ENCODE measurements at places on chromosomes 5 and 9.

GRCh38 chr9:92057226-92057625 is 58.0 kb downstream of the SPTLC1 start:
- DNase-seq: no peak

DNA sequence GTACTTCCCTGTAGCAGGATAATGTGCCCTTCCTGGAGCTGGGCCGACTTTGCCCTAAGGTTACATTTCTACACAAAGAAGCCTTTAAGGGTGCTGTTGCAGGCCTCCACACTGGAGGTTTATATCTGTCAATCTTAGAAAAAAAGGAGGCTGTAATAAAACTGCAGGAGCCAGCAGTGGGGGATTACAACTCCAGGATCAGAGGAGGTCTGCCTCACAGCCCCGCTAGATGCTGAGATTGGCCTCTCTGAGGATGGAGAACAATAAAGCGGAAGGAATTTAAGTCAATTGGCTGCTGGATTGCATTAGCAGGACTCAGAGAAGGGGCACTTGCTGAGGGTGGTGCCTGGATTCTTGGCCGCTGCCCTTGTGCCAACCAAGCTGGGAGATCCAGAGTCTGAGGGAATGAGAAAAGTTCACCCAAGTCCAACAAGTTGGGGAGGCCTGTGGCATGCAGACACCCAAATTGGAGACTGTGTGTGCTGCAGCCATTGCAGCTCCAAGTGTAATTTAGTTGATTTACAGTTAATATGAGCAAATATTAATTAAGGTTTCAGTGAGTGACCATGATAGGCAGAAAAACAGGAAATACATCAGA is 99.0 kb upstream of the SSBP2 start:
- no peak for DNase-seq

GRCh38 chr5:59330680-59331079 is 562.8 kb downstream of the PDE4D start:
- no peak for DNase-seq

DNA sequence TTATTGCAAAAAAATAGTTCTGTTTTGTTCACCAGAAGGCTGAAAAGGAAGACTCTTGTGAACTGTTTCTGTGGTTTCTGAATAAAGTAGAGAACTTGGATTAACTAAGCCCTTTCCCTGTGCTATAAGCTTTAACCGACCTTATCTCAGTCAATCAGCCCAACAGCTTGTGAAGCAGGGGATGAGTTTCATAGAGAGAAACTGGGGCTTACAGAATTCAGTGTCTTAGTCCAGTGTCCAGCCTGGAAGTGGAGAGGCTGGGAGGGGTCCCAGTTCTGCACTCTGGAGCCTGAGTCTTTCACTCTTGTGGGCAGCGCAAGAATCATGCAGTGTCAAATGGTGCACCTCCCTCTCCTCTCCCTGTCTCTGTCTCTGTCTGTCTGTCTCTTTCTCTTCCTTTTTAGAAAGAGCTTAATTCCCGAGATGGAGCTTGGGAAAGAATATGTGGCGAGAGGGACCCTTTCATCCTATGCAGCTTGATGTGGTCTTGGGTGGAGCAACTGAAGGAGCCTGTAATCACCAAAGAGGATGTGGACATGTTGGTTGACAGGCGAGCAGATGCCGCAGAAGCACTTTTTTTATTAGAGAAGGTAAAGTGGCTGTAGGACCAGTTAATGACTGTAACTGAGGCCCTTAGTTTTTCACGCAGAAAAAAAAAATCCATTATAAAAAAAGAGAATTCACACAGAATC is 17.0 kb downstream of the PTPDC1 start:
- DNase-seq: no peak

DNA sequence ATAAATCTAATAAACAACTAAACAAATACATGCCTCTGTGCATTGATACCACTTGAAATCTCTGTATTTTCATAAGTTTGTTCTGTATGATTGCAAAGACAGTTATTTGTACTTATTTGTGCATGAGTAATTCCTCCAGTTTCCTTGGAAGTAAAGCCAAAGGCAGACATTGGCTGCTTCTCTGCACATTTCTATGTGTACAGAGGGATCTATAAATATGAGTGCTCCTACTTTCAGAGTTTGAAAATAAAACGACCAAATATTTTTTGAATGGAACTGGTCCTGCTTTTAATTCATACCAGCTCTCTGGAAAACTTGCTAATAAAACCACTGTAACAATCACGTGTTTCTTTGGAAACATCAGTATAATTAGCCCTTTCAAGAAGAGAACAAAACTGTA is 306.5 kb downstream of the MAN2A1 start:
- DNase-seq: no peak

DNA sequence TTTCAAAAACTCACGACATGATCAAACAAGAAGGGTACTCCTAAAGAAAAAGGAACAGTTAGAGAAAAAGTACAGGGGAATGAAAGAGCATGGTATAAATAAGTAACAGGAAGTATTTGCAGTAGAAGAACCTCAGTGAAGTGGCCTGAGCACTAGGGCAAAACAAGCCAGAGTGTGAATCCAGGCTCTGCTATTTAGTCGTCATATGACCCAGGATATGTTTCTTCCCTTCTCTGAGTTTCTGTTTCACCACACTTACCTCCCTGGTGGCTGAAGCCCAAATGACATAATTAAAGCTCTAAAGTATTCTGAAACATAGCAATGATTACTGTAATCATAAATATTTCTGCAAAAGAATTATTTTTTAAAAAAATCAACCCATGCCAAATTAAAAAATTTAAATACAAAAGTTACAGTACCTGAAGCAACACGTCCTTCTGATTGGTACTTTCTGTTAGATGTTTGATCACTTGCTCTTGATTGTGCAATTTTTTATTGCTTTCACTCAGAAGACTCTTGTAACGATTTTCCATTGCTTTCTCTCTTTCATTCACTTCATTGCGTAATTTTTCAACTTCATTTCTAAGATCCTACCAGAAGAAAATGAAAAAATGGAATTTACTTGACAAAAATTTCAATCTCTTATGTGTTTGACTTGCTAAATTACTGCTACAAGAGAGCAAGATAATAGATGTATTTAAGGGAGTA is 88.9 kb downstream of the CDK5RAP2 start:
- DNase-seq: no peak

DNA sequence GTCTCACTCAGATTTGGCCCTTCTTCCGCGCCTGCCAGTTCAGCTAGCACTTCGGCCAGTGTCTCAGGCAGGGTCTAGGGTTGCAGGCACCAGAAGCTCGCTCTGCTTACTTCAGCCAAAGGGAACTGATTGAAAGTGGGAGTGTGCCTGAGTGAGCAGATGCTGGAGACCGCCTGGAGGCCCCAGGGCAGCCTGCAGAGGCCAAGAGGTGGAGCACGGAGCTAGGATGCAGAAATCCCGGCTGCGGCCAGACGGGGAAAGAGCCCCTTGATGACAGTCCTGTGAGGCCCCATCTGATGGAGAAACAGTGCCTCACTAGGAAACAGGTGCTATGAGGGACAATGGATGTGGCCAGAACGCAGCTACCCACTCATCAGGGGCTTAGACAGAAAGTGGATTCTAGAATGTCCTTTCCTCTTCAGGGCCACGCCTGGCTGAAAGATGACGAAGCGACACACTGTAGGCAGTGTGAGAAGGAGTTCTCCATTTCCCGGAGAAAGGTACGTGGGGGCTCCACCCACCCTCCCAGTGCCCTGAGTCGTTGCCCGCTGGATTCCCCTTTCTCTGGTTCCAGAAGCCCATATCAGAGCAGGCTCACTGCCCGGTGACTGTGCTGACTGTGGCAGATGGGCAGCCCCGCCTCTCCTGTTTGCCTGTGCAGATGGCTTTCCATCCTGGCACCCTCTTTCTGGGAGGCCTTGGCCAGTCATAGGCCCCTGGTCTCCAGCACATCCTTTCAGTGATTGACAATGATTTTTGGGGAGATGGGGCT is 16.1 kb downstream of the HNRNPH1 start:
- no peak for DNase-seq

GRCh38 chr9:35696520-35697215 is 6.9 kb upstream of the TPM2 start:
- peak; percentile 26 for DNase-seq

DNA sequence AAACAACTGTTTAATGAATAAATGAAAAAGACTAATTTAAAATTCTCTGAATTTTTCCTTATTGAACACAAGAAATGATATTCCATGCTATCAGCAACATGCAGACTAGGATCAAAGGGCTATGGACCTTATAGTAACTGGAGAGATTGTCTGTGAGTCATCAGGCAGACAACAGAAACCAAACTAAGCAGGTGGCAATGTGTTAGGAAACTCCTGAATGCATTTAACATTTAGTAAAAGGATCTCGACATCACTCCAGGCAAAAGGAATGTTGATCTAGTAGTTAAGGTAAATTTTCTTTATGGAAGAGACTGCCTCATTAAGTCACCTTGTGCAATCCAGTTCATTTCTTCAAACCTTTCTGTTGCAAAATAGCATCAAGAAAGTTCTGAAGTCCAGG is 58.4 kb downstream of the ARL15 start:
- DNase-seq: no peak

DNA sequence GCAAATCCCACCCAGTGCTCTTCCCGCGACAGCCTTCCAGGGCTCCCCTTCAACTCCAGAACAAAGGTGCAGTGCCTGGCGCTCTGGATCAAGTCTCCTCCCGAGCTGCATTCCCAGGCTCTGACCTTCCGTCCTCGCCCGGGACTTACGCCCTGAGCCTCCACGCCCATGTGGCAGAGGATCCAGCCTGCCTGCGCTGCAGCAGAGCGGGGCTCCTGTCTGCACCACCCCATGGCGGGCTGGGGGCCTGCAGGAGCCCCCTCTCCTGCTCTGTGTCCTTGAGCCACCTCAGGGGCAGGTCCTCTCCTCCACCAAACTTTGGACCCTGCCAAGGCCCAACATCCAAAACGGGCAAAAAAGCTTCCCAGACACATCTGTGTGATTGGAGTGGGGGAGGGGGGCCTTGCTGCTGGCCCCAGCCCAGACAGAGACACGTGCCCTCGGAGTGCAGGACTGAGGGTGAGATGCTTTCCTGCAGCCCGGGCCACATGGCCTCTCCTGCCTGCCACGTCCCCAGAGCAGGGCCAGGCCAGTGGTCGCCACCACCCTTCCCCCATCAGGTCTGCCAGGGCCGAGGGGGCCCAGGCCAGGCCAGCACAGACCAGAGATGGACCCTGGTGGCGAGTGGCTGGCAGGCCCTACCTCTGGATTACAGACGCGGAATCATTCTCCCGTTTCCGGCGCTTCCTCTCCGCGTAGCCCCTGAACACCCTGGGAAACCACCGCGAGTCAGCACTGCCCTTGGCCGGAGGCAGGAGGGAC is 4.4 kb downstream of the NSMF start:
- DNase-seq: no peak

DNA sequence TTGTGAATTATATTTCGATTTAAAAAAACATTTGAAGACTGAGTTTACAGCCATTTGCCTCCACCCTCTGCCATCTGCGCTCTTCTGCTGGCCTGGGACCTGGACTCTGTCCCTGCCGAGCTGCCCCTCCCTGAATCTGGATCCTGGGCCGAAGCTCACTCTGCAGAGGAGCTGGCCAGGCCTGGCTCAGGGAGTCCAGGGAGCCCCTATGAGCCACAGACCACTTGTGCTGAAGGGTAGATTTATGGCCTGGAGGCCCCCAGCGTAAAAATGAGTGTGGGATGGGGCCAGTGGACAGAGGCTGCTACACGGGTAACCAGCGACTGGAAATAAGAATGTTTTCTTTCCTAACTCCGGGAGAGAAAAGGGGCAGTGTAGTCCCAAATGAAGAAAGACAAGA is 129.8 kb downstream of the FGF18 start:
- no peak for DNase-seq

DNA sequence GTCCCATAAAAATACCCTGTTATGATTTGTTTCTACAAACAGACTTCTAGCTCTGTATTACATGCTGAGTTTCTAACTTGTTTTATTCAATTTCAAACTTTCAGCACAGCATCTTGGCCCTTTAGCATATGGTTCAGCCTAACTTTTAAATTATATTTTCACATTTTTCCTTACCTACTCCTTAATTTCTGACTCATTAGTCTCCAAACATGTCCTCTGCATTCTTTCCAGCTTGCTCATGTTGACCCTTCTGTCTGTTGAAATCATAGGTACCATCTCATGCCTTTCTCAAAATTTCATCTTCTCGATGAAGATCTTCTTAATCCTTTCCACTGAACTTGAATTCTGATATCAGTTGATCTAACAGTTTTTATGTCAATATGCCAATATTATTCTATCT is 200.9 kb upstream of the RIOK2 start:
- no peak for DNase-seq

DNA sequence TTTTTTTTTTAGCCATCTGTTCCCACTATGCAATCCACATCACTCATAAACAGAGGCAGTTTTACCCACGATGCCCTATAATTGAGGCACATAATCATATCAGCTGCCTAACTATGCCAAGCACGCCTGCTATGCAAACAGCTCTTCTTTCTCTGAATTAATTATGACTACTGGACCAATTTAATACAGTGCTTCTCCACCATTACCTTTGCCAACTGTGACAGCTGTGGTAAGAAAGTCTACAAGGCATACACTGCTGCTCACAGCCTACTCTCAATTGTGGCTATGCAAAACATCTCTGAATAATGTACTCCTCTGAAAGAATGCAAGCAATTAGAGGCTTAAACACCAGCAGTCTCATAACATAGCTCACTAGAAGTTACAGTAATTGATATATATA is 97.1 kb downstream of the DTWD2 start:
- DNase-seq: no peak

- DNase-seq: no peak
Measured at GRCh38 chr9:15837079-15837679, 284.3 kb downstream of the CCDC171 start.

DNA sequence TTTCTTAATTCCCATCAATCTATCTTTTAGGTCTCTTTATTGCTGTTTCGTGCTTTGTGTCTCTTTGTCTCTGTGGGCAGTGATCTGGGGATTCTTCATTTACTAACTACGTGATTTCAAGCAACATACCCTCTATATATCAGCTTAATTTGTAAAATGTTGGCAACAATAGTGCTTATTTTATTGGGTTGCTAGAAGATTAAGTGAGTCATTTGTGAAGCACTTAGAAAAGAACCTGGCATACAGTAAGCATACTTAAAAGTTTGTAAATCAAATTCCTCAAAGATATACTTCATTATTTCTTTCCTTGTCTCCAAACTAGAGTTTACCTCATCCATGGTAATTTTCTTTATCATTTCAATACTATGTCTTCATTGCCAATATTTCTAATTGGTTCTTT is 669.7 kb downstream of the MAT2B start:
- no peak for DNase-seq

DNA sequence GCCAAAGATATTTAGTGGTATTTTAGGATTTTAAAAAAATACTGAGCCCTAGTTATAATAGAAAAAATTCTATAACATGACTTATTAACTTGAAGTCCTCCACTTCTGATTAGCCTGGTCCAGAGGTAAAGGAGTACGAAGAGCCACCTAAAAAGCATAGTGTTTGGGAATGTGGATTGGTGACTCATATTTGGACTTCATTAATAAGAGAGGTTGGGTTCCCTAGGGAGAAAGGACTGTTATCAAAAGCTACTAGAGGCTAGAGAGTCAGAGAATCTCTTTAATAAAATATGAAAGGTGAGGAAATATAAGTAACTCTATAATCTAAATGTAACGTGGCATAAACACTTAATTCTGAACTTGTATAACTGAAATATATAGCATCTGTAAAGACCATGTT is 180.7 kb upstream of the TARS1 start:
- no peak for DNase-seq

- no peak for DNase-seq
Measured at GRCh38 chr9:116628716-116629115, 58.4 kb upstream of the TRIM32 start.

GRCh38 chr9:20028192-20028848 is 239.5 kb upstream of the SLC24A2 start:
- DNase-seq: no peak
